ENCODE measurements at places on chromosomes 2 and 18.
A peak's percentile ranks its signal among the peaks of the same experiment; 100 is the strongest.

DNA sequence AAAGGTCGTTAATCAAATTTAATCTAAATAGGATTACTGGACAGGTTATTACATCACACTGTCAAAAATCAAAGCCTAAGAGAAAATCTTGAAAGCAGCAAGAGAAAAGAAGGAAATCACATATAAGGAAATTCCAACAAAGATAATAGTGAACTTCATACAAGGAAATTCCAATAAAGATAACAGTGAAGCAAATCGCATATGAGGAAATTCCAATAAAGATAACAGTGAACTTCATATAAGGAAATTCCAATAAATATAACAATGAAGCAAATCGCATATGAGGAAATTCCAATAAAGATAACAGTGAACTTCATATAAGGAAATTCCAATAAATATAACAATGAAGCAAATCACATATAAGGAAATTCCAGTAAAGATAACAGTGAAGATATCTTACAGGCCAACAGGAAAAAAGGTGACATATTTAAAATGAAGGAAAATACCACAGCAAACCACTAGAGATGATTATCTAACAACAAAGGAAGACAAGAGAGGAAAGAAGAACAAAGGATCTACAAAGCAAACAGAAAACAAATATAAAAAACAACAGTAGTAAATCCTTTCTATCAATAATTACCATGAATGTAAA lies 787.7 kb downstream of the CCDC85A start:
- no peak for DNase-seq

DNA sequence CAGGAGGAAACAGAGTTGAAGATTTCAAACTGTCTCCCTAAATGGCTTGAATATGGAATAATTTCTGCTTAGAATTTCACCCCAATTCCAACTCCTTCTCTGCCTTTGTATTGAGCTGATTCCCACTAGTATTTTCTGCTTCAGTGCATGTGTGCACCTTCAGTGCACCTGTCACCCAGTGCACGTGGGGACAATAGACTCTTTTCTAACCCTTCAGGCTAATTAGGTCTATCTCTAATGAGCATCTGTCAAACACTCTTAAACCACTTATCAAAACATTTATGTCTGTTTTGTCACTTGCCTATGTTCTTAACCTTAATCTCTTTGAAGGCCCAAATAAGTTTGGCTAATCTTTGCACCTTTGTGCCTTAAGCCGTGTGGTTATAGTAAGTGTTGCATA lies 232.0 kb upstream of the NETO1 start:
- DNase-seq, result no peak

DNA sequence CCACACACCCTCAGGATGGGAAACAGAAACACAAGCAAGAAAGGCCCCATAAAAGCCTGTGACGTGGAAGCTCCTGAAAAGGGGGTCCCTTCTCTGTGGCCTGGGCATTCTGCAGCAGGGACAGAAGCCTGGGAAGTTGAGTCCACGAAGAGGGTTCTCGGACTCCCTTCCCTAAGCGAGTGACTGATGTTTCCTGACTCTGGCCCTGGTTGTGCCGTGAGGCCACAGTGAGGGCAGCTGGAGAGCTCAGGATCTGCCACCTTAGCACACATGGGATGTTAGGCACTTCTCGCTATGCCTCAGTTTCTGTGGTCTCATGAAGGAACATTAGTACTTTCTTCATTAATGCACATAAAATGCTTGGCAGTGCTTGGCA lies 87.2 kb upstream of the ZFP36L2 start:
- DNase-seq, result no peak

GRCh38 chr18:79121746-79122474 lies 52.7 kb downstream of the ATP9B start:
- peak; percentile 11 for DNase-seq

DNA sequence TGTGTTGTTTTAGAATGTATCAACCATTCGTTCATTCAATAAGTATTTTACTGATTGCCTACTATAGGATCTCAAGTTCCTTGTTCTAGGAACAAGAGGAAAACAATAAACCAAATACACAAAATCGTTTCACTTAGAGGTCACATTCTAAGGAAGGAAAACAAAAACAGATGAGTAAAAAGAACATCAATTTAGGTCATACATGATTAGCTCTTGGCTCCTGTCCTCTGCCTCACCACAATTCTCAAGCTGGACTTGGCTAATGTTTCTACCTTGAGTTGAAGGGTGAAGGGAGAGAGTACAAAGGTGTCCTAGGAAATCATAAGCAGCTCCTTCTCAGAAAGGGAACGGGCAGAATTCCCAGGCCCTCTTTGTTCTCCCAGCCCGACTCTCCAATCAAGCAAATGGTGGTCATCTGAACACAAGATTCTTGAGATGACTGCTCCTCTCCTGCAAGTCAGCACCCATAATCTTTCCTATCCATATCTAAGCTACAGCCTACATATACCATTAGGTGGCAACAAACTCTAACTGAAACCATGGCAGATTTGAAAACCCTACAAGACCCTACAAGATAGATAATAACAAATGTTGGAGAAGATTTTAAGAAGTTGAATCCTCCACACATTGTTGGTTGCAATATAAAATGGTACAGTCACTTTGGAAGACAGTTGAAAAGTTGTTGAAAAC lies 76.0 kb downstream of the CBLN2 start:
- no peak for DNase-seq

DNA sequence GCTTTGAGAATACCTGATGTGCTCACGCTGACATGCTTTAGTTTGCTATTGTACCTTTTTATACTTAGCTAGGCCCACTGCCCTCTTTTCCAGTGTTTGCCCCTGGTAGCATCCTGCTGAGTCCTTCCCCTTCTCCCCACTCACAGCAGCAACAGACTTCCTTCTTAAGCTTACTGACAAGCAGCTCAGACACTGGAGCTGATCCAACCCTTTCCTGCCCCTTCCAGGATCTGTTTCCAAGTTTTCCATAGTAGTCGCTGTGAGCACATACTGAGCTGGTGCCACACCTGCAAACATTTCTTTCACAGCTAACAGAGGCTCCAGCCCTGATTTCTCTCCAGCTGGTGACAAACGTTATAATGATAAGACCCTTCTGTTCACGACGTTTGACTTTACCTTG lies 991.4 kb upstream of the CELF4 start:
- no peak for DNase-seq

DNA sequence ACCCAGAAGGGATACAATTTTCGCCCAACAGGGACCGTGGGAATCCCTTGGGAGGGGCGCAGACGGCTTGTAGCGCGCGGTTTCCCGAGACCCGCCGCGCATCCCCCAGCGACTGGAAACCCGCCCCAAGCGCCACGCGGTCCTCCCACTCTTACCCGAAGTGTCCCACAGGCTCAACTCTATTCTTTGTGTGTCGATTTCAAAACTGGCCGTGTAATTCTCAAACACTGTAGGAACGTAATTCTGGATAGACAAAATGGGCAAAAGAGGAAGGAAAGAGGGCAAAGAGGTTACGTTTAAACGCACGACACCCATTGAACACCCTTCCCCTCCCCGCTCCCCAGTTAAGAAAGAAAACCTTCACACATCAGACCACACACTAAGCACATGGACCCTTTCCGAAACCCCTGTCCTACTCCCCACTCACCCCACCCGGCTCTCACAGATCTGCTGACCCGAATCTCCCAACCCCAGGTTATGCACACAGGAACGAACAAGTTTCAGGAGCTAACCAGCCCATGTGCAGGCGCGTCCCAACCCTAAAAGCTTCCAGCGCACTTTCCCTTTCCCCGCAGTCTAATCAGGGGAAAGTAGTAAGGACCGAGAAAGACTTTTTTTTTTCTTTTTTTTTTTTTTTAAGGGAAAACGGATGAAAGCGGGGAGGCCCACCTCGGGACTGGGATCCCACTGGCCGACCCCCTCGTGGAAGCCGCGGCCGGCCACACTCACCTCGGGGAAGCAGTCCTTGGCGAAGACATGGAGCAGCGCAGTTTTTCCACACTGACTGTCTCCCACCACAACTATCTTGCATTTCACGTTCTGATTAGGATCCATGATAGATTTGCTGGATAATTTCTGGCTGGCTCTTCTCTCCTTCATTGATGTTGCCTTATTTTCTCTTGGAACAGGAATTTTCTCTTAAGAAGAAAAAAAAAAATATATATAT lies 655 bp downstream of the RND3 start:
- no peak for DNase-seq

DNA sequence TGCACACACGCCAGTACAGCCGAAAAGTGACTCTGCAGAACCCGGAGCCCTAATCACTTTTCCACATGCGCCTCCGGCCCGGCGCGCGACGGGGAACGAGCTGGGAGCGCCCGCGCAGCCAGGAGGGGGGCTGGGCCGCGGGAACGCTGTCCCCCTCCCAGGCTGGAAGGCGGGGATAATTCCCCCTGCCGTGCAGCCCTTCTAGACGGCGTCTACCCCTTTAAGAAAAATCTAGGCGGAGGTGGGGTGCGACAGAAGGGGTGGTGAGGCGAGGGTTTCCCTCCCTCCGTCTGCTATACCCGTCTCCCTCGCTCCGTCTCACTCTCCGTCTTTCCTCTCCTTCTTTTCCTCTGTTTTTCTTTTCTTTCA lies 2.4 kb downstream of the CYP26B1 start:
- DNase-seq, result no peak

Data from brain microvascular endothelial cell (primary cell).